ENCODE measurements at places on chromosomes 12 and 14. TPM values are rescaled to one million over a fixed set of nuclear protein-coding genes. Genes with fewer than 3 reads are reported as not detected.

DNA sequence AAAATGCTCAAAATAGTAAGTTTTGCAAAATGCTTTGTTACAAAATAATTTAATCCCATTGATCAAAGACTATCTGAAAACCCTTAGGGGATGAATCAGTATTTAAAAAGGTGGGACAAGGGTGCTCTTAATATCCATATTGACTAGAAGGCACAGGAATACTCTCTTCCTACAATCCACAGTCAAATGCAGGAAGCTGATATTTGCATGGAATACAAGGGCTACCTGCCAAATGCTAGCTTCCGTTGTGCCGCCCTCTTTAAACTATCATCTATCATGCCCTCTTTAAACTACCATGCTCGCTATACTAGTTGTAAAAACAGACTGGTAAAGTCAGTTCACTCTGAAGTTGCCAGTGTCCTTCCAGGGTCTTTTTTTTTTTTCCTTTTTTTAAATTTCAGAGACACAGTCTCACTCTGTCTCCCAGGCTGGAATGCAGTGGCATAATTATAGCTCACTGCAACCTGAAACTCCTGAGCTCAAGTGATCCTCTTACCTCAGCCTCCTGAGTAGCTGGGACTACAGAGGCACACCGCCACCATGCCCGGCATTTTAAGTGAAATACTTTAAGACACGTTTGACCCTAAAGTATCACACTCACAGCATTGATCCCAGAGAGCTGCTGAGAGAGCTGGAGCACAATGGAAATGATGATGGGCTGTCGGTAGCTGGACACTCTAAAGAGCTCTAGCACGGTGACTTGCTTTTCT, 6.7 kb downstream of the SLC2A3 start:
- no peak for DNase-seq

GRCh38 chr12:72028966-72029365, 90.3 kb downstream of the TPH2 start:
- DNase-seq = no peak

ABCC9 gene
- total RNA-seq = 7.4 TPM

DNA sequence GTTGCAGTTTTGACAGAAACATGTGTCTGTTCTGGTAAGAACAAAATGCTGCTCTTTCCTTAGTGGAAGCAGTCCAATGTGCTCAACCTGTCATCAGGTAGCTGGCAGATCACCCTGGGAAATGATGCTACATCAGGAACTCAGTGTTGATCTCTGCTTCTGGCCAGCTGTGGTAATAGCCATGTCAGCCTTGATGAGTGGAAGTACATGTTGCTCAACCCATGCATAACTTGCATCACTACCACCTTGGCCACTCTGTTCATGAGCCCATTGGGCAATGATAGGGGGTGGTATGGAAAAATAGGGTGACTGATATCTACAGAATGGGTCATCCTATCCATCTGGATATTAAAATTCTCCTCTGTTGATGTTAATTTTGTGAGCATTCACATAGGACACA, 411.0 kb downstream of the C12orf50 start:
- no peak for DNase-seq

GRCh38 chr14:56815745-56816144, 5.5 kb upstream of the OTX2 start:
- no peak for DNase-seq

- DNase-seq = no peak
These were observed 9.1 kb upstream of the TBX5 start for GRCh38 chr12:114414866-114415524.
